ENCODE measurements at places on chromosomes 16 and 17.

- DNase-seq, result no peak
Measured at GRCh38 chr16:58863042-58863441, 128.9 kb upstream of the GOT2 start.

GRCh38 chr17:5780476-5780875, 196.2 kb upstream of the NLRP1 start:
- DNase-seq, result peak; percentile 66

DNA sequence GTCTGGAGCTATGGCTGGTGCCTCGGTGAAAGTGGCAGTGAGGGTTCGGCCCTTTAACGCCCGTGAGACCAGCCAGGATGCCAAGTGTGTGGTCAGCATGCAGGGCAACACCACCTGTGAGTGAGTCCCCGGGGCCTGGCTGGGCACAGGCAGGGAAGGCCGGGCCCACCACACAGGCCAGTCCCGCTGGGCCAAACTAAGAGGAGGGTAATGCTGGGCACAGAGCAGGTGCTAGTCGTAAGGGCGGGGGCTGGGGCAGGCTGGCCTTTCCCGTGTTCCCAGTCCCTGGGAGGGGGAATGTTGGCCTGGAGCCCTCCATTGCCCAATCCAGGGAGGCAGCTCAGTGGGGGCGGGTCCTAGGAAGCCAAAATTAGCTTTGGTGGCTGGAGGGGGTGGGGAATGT, 2.5 kb downstream of the KIF1C start:
- peak; percentile 46 for DNase-seq

DNA sequence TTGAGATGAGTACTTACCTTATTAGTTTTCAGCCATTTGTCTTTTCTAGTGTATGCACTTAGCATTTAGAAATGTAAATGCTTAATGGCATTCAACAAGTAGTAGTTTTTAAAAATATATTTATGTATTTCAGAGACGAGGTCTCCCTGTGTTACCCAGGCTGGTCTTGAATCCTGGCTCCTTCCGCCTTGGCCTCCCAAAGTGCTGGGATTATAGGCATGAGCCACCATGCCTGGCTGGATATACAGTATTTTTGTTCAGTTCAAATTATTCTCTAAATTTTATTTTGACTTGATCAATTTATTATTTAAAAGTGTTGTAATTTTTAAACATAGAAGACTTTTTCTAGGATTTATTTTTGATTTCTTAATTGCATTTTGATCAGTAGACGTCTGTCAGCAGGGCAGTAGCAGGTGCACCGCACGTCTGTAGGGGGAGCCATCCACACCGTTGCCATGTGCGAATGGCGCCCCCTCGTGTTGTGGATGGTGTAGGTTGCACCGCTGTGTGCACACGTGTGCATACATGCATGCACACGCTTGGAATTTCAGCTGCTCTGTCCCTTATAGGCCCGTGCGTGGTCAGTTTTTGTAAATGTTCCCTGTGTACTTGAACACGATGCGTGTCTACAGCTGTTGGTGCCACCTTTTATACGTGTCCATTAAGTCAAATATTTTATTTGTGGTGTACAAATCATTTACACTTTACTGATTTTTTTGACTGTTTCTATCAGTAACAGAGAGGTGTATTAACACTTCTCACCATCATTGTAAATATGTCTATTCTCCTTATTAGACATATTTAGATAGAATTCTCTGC, 30.6 kb downstream of the RPTOR start:
- DNase-seq, result peak; percentile 78

DNA sequence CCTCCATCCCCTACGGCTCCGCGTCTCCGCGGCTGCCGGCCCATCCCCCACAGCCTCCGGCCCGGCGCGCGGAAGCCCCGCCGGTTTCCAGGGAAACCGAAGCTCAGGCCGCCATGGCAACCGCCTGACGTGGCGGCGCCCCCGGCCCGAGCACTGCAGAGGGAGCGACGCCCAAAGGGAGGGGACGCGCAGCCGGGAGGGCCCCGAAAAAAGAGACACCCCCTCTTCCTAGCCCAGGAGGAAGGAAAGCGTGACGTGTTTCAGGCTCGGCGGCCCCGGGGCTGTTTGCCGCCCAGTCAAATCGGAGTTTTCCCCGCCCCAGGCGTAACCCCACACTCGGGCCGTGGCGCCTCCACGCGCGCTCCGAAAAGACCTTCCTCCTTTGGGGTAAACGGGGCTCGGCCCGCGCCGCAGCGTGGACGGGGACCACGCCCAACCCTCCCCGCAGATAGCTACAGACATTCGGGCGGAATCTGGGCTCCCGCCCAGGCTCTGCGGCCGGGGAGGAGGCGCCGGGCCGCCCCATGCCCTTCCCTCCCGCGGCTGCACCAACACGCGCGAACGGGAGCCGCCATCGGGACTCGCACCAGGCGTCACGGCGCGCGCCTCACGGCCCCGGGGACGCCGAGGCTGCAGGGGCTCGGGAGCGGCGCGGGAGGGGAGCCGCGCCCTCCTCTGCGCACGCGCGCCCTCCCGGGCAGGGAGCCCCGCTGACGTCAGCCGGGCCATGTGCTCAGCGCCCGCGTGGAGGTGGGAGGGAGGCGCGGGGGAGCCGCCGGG, 7.5 kb downstream of the MNT start:
- peak; percentile 75 for DNase-seq

DNA sequence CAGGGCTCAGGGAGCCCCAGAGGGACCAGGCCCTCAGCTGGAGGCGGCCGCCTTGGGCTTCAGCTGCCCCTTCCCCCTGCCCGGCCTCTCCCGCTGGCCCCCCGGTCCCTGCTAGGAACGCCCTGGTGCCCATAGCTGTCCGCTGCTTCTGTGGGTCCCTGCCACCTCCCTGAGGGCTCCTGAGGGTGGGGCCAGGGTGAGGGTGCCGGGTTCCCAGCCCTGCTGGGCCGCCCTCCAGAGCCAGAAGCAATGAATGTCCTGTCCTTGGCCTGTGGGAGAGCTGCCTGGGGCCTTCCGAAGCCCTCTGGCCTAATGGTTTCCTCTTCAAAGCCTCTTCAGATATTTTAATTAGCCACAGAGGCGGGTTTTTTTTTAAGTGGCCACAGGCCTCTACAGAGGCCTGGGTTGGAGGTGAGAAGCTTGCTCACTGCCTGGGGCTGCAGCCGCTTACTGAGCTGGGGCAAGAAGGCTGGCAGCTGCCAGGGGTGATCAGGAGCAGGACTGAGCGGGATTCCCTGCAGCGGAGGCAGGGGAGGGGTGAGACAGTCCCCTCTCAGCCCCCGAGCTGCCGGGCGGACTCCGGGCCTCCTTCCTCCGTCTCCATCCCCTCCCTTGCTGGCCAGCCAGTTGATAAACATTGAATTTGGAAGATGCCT, 9.9 kb downstream of the CENPX start:
- no peak for DNase-seq

DNA sequence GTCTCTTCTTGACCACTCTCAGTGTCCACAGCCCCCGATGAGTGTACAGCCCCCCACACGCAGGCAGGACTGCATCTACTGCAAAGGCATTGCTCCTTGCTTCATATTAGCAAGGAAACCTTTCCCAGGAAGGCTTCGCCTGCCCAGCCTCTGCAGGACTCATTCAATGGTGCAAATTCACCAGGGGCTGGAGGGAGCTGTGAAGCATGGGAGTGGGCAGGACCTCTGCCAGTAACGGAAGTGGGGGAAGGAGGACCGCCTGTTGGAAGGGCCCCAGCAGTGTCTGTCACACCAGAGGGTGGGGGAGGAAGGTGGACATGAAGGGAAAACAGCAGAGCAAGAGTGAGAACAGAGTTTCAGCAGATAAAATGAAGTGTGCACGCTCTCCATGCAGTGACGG, 2.5 kb downstream of the SPATA33 start:
- DNase-seq, result no peak

DNA sequence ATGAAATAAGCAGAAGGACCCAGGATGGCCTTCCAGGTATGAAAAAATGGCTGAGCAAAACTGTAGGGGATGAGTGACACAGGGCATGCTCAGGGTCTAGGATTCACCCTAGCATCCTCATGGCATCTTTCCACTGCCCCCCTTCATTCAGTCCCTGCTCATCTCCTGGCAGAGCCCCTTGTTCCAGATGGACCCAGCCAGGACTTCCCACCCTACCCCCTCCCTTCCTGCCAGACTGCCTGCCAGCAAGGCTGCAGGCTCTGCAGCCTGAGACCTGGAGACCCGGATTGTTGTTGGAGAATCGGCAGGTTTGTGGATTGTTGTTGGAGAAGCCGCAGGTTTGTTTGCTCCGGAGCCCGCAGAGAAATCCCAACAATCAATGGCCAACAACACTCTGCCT, 6.6 kb downstream of the SEZ6 start:
- DNase-seq, result no peak

- no peak for DNase-seq
Measured at GRCh38 chr17:41580687-41581365, 5.9 kb downstream of the KRT14 start.

- no peak for DNase-seq
Measured at GRCh38 chr17:36550491-36551417, 6.0 kb downstream of the GGNBP2 start.

- DNase-seq, result no peak
Measured at GRCh38 chr17:5582209-5583185, 1.8 kb downstream of the NLRP1 start.

DNA sequence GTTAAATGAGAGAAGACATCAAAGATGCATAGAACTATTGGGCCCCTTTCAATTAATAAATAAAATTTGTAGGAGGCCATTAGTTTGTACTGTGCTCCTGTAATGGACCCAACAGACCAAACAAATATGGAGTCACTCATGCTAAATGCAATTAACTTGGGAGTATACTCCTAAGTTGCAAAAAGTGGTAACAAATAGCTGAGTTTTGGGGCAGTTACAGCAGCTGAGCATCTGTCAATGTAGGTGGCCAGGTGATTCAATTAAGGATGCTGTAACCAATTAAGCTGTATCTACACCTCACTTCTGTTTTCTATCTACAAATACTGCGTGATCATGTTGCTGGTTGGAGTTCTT, 34.9 kb downstream of the WNT9B start:
- no peak for DNase-seq

- no peak for DNase-seq
Measured at GRCh38 chr17:30506481-30506880, 29.3 kb downstream of the GOSR1 start.

- peak; percentile 66 for DNase-seq
Measured at GRCh38 chr16:72172105-72173034, at the start of gene PMFBP1. PMFBP1 (minus strand) TSS chr16:72172155; CDS start chr16:72171208, 947 bp downstream.

- no peak for DNase-seq
Measured at GRCh38 chr17:43372273-43372911, 26.4 kb upstream of the ARL4D start.

DNA sequence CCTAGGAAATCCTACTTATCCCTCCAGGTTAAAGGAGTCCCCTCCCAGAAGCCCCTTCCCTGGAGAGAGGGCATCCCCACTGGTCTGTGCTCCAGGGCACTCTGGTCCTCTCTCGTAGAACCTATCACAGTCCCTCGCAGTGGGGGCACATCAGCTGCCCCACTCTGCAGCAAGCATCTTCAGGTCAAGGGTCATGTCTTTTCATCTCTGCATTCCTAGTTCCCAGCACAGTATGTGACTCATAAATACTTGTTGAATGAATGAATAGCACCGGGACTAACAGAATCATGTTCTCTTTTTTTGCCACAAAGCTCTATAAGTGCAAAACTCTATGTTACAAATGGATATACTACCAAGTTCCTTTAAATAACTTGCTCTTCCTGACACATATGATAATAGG, 36.0 kb downstream of the RNF157 start:
- peak; percentile 60 for DNase-seq

GRCh38 chr17:80512233-80512632, 32.4 kb upstream of the RPTOR start:
- DNase-seq, result peak; percentile 57

GRCh38 chr17:19382531-19383444, 4.2 kb downstream of the MFAP4 start:
- no peak for DNase-seq

- peak; percentile 43 for DNase-seq
Measured at GRCh38 chr17:4854111-4854681, 21.1 kb downstream of the MINK1 start.

- peak; percentile 58 for DNase-seq
Measured at GRCh38 chr16:21952040-21952792, 945 bp upstream of the UQCRC2 start.

- DNase-seq, result peak; percentile 5
Measured at GRCh38 chr17:73610331-73610911, 33.8 kb downstream of the SDK2 start.

DNA sequence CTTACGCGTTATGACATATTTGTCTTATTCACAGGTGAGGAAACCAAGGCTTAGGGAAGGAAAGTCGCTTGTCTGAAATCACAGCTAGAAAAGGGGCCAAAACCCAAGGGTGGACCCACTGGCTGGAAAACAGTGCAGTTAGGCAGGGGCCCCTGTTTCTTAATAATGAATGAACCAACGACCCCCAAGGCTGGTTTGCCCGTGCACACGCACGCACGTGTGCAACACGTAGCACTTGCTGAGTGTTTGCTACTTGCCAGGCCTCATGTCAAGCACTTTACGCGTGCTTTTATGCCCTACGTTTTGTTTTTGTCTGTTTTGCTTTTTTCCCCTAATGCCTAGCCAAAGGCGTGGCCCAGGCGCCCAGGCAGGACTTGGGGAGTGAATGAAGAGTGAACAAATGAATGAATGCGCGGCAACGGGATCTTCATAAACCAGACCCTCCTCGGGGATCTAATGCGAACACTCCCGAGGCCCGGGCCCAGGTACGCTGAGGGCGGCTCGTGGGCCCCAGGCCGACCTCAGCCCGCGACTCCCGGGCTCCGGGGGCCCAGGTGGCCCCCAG, 571 bp upstream of the USP10 start:
- no peak for DNase-seq

- DNase-seq, result peak; percentile 81
Measured at GRCh38 chr17:9371019-9371418, 204.6 kb downstream of the STX8 start.

GRCh38 chr17:9900784-9901183, 4.3 kb downstream of the RCVRN start:
- peak; percentile 89 for DNase-seq

- no peak for DNase-seq
Measured at GRCh38 chr16:79317521-79317920, 283.0 kb downstream of the MAF start.

DNA sequence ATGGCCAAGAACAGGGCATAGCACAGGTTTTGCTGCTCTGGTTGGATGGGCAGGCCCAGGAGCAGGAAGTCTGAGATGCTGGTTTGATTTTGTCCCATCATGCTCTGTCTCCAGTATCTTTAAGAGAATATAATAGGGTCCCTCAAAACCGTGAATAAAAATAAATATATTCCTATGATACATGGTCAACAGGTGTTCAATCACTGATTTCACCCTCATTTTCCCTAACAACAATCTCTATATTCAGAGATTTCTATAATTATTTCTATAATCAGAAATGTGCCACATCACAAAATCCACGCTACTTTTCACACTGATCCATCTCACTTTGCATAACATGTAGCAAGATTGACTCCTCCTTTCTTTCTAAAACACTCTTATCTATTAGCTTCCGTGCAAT, at the start of gene OR1E2:
TSS of gene OR1E2 (minus strand) at position 101 of the 400 bp plus-strand sequence. CDS start at position 101, 0 bp downstream.
- no peak for DNase-seq

- no peak for DNase-seq
Measured at GRCh38 chr17:35872196-35872980, 3.7 kb upstream of the HEATR9 start.

GRCh38 chr16:19898924-19899604, 14.4 kb upstream of the GPRC5B start:
- DNase-seq, result peak; percentile 60
